Cortex of kidney (tissue), 1 donor: ENCODE measurements at places on chromosomes 7 and 10.

DNA sequence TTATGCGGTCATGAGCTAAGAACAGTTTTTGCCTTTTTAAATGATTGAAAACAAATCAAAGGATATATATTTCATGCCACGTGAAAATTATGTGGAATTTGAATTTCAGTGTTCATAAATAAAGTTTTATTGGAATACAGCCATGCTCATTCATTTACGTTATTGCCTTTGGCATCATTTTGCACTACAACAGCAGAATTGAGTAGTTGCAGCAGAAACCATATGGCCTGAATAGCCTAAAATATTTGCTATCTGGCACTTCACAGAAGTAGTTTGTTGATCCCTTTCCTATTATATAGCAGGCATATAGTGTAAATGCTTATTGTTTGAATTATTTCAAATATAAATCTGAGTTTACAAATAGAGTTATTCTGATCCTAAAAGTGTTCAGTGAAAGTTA lies 59.7 kb downstream of the AUTS2 start:
- no peak for DNase-seq

GRCh38 chr10:114537736-114538135 lies 120.3 kb downstream of the ABLIM1 start:
- no peak for DNase-seq

- no peak for DNase-seq
Observed at GRCh38 chr7:87152897-87153641, 816 bp downstream of the DMTF1 start.

DNA sequence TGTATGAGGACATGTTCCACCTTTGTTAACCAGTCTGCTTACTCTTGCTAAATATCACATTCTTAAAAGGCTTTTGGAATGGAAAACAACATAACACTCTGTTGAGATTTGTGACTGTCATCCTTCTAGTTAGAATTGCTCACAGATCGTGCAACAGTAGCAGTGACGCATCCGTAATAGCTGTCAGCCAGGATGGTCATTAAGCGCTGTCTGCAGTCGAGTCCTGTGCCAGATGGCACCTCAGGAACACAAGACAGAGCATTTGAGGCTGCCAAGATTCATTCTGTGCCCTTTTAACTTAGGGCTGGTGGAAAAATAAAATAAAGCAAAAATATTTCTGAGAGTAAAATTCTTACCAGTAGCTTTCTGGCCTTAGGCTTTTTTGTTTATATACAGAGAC lies 348.6 kb downstream of the ANKRD7 start:
- DNase-seq: no peak

DNA sequence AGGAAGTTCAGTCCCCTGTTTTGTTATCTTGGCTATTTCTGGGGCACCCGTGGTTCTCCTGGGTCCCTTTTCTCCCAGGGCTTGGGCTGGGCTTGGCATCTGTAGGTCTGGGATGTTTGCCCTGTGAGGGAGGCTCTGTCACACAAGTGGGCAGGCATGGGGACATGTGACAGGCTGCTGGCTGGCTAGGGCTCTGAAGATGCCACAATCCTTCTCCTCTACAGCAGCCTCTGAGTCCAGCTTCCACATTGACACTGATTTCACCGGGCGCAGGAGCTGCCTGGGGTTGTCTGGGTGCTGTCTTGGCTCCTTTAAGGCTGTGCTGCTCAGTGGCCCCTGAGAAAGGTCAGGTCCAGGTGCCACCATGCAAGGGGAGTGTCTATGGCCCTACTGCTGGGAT lies 37.4 kb upstream of the ZNF716 start:
- no peak for DNase-seq

DNA sequence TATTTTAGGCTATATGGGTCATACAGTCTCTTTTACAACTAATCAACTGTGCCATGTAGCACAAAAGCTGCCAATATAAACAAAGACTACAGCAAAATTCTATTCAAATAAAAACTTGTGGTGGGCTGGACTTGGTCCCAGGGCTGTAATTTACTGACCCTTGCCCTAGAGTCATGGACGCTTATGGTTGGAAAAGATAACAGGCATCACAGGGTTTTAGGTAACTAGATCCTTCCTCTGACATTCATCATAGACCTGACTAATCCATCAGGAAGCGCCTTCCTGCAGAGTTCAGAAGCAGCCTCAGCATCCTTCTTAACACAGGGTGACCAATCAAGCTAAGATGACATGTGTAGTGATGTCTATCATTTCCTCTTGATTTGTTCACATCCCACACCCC lies 40.2 kb upstream of the GPAM start:
- DNase-seq: no peak

GRCh38 chr7:130554481-130554880 lies 62.6 kb downstream of the MEST start:
- no peak for DNase-seq

- no peak for DNase-seq
Observed at GRCh38 chr7:97722386-97722785, 9.5 kb upstream of the TAC1 start.

DNA sequence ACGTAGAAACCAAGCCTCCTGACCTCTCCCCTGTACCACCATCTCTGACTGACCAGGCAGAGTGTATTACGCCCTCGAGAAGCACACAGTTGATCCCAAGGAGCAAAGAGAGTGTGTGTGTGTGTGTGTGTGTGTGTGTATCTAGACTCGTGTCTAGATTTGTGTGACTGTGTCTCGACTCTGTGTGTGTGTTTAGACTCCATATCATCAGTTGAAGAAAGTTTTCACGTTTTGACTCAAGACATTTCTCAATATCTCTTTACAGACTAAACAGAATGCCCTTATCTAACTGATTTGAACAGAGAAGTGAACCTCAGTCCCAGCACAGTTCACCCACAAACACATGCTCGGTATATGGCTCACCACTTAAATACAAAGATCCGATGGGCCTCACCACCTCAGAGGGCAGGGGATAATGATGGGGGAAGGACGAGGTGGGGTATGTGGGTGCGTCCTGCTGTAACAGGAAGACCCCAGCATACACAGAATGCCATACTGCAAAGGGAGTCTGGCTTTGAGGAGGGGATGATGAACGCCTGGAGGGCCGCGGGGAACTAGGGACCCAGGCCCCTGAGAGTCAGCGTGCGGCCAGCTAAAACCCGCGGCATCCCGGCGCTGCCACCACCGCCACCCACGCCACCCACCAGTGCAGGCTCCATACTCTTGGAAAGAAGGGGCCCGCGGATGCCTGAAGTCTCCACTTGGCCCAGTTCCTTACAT lies 780 bp downstream of the ALDH18A1 start:
- DNase-seq: no peak

- DNase-seq: no peak
Observed at GRCh38 chr7:142870147-142870559, 15.3 kb downstream of the EPHB6 start.

- DNase-seq: no peak
Observed at GRCh38 chr7:91291902-91292301, 27.7 kb downstream of the FZD1 start.
